ENCODE measurements at places on chromosomes 6 and 20.

DNA sequence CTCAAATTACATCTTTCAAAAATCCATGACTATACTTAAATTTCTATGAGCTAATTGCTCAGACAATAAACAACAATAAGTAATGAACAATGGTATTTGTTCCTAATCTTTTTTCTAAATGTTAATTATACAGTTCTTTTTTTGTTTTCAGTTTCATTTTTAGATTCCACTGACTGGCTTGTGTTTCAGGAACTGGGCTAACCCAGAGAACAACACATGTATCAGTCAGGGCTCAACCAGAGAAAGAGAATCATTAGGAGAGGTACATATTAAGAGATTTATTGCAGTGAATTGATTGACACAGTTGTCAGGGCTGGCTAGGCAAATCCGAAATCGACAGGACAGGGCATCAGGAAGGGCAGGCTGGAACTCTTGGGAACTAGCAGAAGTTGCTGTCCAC lies 182.8 kb downstream of the GRM1 start:
- DNase-seq = no peak

GRCh38 chr6:150410399-150410798 lies 41.6 kb downstream of the IYD start:
- no peak for DNase-seq

DNA sequence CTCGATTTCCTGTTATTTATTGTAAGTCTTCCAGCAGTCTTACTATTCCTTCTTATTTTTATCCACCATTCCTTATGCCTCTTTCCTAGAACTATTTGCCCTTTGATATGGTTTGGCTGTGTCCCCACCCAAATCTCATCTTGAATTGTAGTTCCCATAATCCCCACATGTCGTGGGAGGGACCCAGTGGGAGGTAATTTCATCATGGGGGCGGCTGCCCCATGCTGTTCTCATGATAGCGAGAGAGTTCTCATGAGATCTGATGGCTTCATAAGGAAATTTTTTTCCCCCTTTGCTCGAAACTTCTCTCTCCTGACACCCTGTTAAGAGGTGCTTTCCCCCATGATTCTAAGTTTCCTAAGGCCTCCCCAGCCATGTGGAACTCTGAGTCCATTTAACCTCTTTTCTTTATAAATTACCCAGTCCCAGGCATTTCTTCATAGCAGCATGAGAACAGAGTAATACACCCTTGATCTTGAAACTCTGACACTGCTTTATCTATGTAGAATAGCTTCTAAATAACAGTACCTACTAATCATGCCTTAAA lies 48.8 kb downstream of the PLN start:
- DNase-seq = no peak

DNA sequence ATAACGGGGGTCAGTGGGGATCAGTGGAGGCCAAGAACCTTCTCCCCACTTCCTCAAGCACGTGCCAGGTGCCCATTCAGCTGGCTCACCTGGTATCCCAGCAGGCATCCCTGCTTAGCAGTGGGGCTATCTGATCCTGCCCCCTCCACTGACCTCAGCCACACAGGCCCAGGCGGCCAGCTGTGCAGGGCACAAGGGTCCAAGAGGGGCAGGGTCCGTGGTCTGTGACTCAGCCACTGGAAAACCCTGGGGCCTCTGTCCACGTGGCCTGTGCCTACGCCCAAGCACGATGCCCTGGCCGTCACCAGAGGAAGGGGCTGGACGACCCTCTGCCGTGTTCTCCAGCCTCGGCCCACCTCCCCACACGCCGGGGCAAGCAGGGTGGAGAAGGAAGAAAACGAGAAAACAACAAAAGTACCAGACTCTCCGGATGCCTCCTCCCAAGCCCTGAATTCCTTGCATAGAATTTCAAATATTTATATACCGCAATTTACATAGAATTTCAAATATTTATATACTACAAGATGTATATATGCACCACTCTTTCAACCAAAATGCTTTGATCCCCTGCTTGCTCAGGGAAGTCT lies 12.1 kb downstream of the PXDC1 start:
- DNase-seq = no peak

- DNase-seq = no peak
Observed at GRCh38 chr20:55693641-55694040, 311.7 kb downstream of the CBLN4 start.

DNA sequence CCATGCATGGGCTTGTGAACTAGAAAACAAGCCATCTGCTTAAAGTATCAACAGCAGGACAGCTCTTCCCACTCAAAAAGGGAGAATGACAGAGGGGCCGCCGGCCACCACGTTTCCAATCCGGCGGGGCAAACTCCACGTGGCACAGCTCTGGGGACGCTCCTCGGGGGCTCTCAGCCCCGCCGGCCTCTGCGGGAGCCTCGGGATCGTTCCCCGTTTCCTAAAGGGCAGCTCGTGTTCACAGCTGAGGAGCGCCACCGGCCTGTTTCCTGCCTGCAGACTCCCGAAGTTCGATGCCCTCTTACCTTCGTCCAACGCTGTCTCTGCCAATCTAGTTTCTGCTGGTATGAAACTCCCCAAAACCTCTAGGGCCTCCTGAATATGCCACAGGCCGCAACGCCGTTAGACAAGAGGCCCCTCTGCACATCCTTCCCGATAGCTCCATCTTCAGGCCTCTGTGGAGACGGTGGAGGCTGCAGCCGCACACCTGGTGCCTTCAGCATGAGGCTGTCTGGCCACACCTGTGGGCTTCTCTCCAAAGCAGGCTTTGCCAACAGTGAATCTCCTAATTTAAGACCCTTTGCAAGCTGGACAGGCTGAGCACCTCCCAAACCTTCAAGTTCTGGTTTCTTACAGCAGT lies 46.5 kb downstream of the KCNQ2 start:
- DNase-seq = no peak

DNA sequence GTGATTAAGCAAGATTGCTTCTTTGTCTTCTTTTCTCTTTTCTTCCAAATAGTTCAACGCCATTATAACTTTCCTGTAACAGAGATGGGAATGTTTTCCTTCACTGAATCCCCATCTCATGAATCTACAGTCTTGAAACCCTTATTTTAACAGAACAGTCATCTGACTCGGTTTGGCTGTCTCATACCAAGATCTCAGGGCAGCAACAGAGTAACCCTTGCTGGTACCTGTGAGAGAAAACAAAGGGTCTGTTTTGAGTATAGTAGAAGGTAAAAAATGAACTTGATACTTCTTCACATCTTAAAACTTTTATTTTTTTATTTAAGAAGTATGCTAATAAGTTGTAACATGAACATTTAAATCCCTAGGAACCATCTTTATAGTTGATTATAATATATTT lies 19.6 kb upstream of the DSE start:
- no peak for DNase-seq

DNA sequence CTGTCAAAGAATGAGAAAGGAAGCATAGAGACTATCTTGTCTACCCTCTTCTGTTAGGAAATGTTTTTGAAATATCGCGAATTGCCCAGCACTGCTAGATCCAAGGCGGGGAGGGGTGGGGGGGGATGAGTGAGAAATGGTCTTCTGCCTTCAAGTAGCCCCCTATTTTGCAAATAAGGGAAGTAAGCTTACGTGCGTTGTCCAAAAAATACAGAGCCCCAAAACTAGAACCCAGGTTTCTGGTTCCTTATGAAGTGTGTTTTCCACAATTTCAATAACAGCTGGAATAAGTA lies 923 bp upstream of the ILRUN start:
- DNase-seq = no peak

- no peak for DNase-seq
Observed at GRCh38 chr6:766625-767024, 73.7 kb upstream of the EXOC2 start.

GRCh38 chr20:23257848-23258746 lies 92.5 kb upstream of the NXT1 start:
- DNase-seq = peak; percentile 80

Measured in HS-5 (cell line).